Left renal cortex interstitium (tissue), 4 donors: ENCODE measurements at places on chromosomes 7 and 10. TPM values are rescaled to one million over a fixed set of nuclear protein-coding genes. Genes with fewer than 3 reads are reported as not detected.

The PGAM2 gene
- polyA plus RNA-seq, result 3.4 TPM

The RBP3 gene
- polyA plus RNA-seq, result 0.13 TPM

The TTYH3 gene
- 121 TPM for polyA plus RNA-seq

The CCDC3 gene
- 15.0 TPM for polyA plus RNA-seq

The UCMA gene
- polyA plus RNA-seq, result not detected

The NEURL1 gene
- 2.2 TPM for polyA plus RNA-seq

The CALML3 gene
- polyA plus RNA-seq, result not detected

The NODAL gene
- 0.61 TPM for polyA plus RNA-seq

The ZNF727 gene
- not detected for polyA plus RNA-seq
